ENCODE measurements at places on chromosomes 1 and 21. TPM values are rescaled to one million over a fixed set of nuclear protein-coding genes. Genes with fewer than 3 reads are reported as not detected.

Gene C1orf94
- total RNA-seq: not detected

Gene ZYG11A
- 0.75 TPM for total RNA-seq

Gene LY9
- total RNA-seq: not detected

DNA sequence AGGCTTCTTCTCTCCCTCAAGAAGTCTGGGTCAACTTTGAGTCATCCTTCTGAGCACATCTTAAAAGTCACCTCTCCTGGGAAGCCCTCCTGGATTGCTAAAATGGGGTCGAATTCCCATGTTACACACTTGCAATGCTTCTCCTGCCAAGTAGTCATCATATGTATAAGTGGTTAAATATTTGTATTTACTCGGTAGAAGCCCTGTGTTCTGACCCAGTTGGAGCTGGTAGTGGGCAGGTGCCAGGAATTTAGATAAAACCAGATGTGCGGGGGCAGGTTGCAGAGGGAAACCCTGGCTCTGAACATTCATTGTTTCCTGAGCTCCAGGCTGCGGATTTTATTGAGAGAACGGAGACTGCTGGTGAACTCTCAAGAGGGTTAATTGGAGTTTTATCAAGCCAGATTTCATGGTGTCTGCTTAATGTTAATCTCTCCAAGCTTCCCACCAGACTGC is 52.8 kb upstream of the RPL11 start:
- no peak for DNase-seq

GRCh38 chr1:186609183-186609582 is 71.0 kb downstream of the PTGS2 start:
- no peak for DNase-seq

- DNase-seq: no peak
Observed at GRCh38 chr1:110227774-110228173, 17.7 kb downstream of the KCNC4 start.

- no peak for DNase-seq
Observed at GRCh38 chr1:84693005-84693404, 2.7 kb upstream of the SSX2IP start.

GRCh38 chr1:15727021-15727420 is 9.0 kb upstream of the SLC25A34 start:
- no peak for DNase-seq

DNA sequence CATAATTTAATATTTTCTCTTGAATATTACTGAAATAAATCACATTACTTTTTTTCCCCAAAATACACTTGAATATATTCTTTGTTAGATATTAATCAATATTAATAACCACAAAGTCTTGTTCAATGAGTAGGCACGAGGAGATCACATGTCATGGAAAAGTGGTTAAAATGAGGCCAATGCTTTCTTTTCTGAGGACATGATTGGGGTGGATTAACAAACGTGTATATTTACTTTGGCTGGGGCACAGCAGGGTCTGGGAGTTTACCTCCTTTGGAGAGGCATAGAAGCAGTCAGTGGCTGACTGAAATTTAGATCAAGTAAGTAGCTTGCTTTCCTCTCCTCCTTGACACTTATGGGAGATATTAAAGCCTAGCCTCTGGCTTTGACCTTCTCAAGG is 664.3 kb upstream of the B3GALT2 start:
- no peak for DNase-seq

- DNase-seq: no peak
Observed at GRCh38 chr21:36245115-36245514, 74.9 kb upstream of the MORC3 start.

GRCh38 chr1:3495776-3496745 is 41.6 kb downstream of the ARHGEF16 start:
- peak; percentile 9 for DNase-seq

DNA sequence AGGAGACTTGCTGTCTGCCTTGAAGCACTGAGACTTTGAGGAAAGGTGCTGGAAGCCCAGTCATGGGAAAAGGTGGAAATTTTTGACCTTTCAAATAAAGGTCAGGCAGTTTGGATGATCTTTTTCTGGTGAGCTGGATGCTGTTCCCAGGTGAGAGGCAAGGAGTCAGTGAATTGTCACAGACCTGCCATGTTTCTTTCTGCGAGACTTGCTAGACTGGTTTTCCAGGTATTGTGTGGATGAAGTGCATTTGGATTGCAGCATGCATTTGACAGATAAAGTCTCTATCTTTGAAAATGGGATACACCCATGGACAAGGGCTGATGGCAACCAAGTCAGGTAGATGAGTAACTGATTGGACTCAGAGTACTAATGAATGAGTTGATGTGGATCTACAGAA is 65.7 kb upstream of the NHLH2 start:
- DNase-seq: no peak

- no peak for DNase-seq
Observed at GRCh38 chr1:46804027-46804889, 5.4 kb downstream of the CYP4B1 start.

DNA sequence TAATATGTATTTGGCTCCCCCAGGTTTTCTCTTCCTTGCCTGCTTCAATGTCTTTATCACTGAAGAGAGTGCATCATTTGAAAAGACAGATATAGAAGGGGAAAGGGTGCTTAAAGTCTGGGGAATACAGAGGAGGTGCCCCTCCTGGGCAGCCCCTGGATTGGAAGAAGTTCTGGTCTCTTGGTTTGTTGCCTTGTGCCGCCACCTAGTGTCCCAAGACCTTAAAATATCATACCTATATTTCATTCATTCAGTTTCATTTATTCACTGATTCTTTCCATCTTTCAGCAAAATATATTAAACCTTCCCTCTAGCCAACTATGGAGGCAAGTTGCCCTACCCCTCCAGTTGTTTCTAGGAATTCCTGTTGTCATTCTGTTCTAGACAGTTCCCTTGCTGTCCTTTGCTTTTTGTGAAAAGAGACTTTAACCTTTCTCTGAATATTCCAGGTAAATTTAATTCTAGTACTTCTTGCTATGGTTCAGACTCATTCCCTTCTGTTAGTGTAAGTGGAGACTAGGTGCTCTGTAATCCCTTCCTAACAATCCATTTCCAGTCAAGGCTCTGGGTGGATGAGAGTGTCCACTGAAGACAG is 56.1 kb downstream of the MEF2D start:
- no peak for DNase-seq

GRCh38 chr1:227945891-227946623 is 1.7 kb downstream of the WNT9A start:
- DNase-seq: peak; percentile 55

GRCh38 chr1:175471039-175471800 is 272.2 kb downstream of the TNR start:
- peak; percentile 85 for DNase-seq
